A673 (cell line): ENCODE measurements at places on chromosomes 7 and 10. TPM values are rescaled to one million over a fixed set of nuclear protein-coding genes. Genes with fewer than 3 reads are reported as not detected.

DNA sequence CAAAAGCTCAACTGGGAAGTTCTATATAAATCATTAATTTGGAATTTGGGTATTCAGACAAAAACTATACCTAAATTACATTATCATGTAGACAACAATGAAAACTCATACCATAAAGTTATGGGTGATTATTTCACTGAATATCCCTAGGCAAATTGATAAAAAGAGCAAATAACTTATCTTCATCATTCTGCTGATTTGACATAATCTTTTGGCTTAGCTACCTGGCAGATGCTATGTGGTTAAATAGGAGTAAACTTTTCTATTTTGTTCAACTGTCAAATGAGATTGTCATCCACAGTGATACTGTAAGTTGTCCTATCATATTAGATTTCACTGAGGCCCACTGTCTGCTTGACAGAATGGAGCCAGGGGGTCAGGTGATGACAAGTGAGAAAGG, 148.9 kb upstream of the FEZF1 start:
- no peak overlapping the region for H3K4me3 ChIP-seq
- H3K27ac ChIP-seq: no peak overlapping the region
- H3K27me3 ChIP-seq: no peaks in the 10 kb centered on the region
- peaks cover 4% of the 10 kb centered on the region for H3K36me3 ChIP-seq

SPAG6 gene
- total RNA-seq: 0.39 and 0.74 TPM in 2 replicates

DNA sequence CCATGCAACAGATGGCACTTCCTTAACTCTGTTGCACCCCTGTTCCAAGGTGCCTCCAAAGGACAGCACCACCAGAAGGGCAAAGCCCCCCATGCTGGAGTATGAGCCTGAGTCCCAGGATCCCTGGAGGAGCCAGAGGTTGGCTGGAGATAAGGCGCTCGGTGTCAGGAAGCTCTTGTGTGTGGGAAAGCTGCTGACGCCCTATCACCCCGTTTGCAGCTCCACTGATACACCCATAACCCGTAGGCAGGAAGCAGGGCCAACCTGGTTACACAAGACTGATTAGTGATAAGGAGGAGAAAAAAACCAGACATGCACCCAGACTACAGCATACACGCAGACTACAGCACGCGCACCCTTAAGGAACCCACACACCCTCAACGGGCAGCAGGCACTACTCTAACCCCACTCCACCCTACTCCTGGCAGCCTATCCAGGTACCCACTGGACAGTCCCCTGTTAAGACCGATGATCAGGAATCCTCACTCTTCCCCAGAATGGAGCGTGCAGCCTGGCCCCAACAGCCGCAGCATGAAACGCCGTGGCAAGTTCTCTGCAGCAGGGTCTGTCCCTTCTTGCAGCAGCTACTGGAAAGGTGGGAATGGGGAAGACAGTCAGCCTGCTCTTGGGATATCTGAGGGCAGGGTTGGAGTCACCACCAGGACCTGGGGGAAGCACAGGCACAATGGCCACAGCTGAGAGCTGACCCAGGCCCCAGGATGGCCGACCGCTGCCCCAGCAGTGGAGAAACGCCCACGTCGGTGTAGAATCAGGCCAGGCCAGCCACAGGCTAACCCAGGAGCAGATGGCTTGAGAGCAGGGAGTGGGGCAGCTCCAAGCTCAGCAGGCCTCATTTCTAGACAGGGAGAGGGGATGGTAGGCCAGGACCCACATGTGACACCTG, 38.3 kb upstream of the TUBB8 start:
- H3K36me3 ChIP-seq: no peaks in the 10 kb centered on the region
- no peak overlapping the region for H3K4me3 ChIP-seq
- H3K27me3 ChIP-seq: no peaks in the 10 kb centered on the region
- H3K27ac ChIP-seq: no peak overlapping the region

GRCh38 chr7:7664291-7664690, 23.7 kb downstream of the UMAD1 start:
- H3K27ac ChIP-seq: peak overlapping the region; percentile 29
- no peak for DNase-seq
- H3K27me3 ChIP-seq: no peaks in the 10 kb centered on the region
- H3K4me3 ChIP-seq: no peak overlapping the region

- H3K36me3 ChIP-seq: no peaks in the 10 kb centered on the region
- peaks cover 19% of the 10 kb centered on the region for H3K4me1 ChIP-seq
- no peak overlapping the region for H3K4me3 ChIP-seq
- DNase-seq: no peak
Observed at GRCh38 chr10:61842755-61843497, 58.6 kb upstream of the ARID5B start.

- H3K4me3 ChIP-seq: no peak overlapping the region
- H3K27me3 ChIP-seq: no peaks in the 10 kb centered on the region
- H3K36me3 ChIP-seq: no peaks in the 10 kb centered on the region
- H3K4me1 ChIP-seq: peaks cover 38% of the 10 kb centered on the region
Observed at GRCh38 chr7:38185395-38186307, 7.6 kb downstream of the STARD3NL start.

- DNase-seq: no peak
- peaks cover 8% of the 10 kb centered on the region for H3K4me1 ChIP-seq
- H3K27me3 ChIP-seq: peaks cover 98% of the 10 kb centered on the region
- no peaks in the 10 kb centered on the region for H3K36me3 ChIP-seq
Observed at GRCh38 chr10:99233689-99234037, 2.0 kb downstream of the HPSE2 start.

DNA sequence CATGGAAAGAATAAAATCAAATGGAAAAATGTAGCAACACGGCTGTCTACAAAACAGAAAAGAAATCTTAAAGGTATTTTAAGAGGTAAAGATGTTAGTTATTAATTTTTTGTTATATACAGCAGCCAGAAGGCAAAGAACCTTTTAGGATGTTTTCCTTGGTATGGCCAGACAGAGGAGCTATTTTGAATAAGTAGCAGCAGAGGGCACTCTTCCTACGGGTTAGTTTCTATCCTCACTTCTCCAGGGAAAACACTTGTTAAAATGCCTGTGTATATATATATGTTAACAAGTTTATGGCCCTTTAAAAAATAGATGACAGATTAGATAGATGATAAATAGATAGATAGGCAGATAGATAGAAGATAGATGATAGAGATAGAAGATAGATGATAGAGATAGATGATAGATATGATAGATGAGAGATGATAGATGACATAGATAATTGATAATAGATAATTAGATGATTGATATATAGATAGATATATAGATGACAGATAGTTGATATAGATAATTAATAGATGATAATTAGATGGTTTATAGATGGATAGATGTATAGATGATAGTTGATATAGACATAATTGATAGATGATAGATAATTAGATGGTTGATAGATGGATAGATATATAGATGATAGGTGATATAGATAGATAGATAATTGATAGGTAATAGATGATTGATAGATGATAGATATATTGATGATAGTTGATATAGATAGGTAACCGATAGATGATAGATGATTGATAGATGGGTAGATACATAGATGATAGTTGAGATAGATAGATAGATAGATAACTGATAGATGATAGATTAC, 57.8 kb upstream of the WIPF3 start:
- H3K27ac ChIP-seq: no peak overlapping the region
- H3K4me1 ChIP-seq: no peaks in the 10 kb centered on the region
- DNase-seq: peak; percentile 71
- no peak overlapping the region for H3K4me3 ChIP-seq
- H3K36me3 ChIP-seq: no peaks in the 10 kb centered on the region

DNA sequence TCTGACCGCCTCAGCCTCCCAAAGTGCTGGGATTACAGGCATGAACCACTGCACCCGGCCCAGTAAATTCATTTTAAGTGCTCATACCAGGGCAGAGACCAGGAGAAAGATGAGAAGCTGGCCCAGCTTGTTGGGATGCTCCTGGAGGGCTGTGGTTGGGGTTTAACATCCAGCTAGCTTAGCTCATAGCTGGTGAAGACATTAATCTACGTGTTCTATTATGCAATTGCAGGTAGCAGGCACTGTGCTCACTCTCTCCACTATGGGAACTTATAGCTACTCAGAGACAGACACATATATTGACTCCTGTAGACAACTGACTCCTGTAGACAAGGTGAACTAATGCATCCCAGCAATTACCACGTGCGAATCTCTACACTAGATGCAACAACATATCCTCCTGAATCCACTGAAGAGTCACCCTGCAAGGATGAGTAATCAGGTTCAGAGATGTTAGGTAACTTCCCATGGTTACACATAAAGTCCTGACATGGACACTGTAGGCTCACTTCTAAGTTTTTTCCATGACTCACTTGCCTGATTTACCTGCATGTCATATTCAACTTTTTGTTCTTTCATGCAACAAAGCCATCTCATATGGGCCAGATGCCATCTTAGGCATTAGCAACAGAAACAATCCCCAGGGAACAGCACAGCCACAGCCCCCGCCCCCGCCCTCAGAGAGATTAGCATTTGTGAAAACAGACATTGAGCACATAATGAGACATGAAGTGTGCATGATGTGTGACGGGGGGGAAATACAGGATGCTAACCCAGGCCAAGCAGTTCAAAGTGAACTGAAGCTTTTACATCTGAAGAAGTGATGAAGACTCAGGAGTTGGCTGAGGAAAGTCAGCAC, 37.2 kb downstream of the ERLIN1 start:
- H3K36me3 ChIP-seq: peaks cover 32% of the 10 kb centered on the region
- H3K4me1 ChIP-seq: peaks cover 10% of the 10 kb centered on the region
- H3K4me3 ChIP-seq: no peak overlapping the region
- DNase-seq: peak; percentile 53
- no peaks in the 10 kb centered on the region for H3K27me3 ChIP-seq

DNA sequence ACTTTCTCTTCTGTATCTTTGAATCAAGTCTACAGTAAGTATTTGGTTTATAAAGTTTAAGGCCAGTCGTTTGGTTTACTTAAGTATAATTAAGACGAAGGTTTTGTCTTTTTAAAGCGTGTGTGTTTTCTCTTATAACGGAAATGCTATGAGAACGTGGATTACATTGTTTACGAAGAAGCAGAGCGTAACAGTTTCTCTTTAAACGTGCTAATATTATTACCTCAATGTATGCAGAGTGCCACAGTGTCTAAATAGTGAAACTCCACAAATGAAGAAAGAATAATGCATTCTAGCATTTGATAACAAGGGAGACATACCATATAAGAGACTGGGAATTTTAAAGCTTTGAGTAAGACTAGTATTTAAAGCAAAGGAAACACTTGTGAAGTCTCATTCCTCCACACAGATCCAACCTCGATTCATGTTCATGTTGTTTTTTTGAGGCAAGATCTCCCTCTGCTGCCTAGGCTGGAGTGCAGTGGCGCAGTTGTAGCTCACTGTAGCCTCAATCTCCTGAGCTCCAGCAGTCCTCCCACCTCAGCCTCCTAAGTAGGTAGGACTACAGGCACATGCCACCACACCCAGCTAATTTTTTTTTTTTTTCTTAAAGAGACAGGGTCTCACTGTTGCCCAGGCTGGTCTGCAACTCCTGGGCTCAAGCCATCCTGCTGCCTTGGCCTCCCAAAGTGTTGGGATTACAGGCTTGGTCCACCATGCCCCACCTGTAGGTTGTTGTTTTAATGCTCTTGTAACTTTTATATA, 75.1 kb downstream of the ANKRD61 start:
- H3K4me3 ChIP-seq: peak overlapping the region; percentile 74
- H3K27me3 ChIP-seq: no peaks in the 10 kb centered on the region
- peaks cover 6% of the 10 kb centered on the region for H3K36me3 ChIP-seq
- peak overlapping the region; percentile 38 for H3K27ac ChIP-seq
- peak; percentile 43 for DNase-seq
- H3K4me1 ChIP-seq: peaks cover 6% of the 10 kb centered on the region

DNA sequence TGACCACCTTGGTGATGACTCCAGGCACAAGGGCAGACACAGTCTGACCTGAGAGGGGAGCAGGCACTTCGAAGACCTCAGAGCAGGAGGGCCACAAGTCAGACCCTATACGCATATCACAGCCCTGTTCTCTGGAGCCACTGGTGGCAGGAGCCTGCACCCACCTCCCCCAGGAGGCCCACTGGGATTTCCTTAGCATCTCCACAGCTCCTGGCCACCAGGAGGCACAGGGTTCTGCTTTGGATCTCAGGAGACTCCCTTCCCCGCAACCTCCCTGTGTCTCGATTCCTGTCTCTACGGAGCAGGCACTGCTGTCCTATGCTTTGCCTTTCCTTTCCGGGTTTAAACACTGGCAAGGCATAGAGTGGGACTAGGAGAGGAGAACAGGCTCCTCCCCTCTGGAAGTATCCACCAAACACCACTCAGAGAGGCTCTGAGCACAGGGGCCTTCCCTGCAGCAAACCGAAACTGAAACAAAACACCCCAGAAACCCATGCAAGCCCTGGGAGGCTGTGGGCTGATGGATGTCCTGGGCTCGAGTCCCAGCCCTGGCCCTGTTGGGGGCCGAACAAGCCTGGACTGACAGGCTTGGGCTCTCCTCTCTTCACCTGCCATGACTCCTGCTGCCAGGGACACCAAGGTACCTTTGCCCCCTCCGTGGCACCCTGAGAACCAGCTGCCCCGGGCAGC, 166.3 kb downstream of the NEURL1 start:
- H3K27ac ChIP-seq: peak overlapping the region; percentile 81
- no peaks in the 10 kb centered on the region for H3K27me3 ChIP-seq
- H3K4me3 ChIP-seq: peak overlapping the region; percentile 51
- peaks cover 27% of the 10 kb centered on the region for H3K4me1 ChIP-seq

- H3K36me3 ChIP-seq: peaks cover 3% of the 10 kb centered on the region
- H3K4me3 ChIP-seq: no peak overlapping the region
- no peaks in the 10 kb centered on the region for H3K27me3 ChIP-seq
- peaks cover 9% of the 10 kb centered on the region for H3K4me1 ChIP-seq
- no peak for DNase-seq
- H3K27ac ChIP-seq: no peak overlapping the region
Observed at GRCh38 chr10:79275431-79275851, 71.8 kb upstream of the PPIF start.
